NCI-H2081 (cell line): ENCODE measurements at places on chromosomes 3 and 15.

GRCh38 chr15:80343554-80343992 is 60.6 kb upstream of the ARNT2 start:
- no peak for DNase-seq

- no peak for DNase-seq
Measured at GRCh38 chr3:74089814-74090213, 465.1 kb upstream of the PDZRN3 start.

GRCh38 chr15:82763361-82764116 is 42.3 kb downstream of the FSD2 start:
- DNase-seq = no peak

GRCh38 chr3:190269101-190269500 is 53.1 kb downstream of the CLDN1 start:
- DNase-seq = no peak

GRCh38 chr3:121951291-121951919 is 57.2 kb downstream of the SLC15A2 start:
- no peak for DNase-seq

DNA sequence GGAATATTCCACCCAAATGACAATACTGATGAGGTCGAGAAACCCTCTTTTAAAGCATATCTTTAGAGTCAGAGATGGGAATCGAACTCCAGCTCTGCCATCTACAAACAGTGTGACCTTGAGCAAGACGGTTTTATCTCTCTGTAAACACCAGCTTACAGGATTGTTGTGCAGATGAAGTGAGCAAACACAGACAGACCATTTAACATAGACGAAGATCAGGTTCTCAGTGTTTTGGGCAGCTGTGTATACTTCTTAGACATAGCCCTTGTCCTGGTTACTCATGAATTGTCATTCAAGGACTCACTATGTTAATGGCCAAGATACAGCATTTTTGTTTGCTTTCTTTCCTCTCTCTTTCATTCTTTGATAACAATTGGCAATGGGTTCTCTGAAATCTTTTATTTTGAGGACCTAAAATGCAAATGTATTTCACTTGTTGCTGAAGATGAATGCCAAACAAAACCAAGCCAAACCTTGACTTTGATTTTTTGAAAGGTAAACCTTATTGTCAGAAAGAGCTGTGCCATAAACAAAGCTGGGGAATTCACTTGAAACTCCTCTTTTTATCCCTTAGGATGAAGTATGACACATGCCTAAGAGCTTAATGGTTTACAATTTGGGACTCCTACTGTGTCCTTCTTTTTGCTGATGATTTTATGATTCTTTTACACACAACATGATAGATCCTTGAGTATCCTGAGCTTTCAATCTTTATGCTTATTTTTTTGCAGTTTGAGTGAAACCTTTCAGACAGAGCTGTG is 250.0 kb upstream of the PDZRN3 start:
- DNase-seq = no peak
